ENCODE measurements at places on chromosomes 5 and 9.

DNA sequence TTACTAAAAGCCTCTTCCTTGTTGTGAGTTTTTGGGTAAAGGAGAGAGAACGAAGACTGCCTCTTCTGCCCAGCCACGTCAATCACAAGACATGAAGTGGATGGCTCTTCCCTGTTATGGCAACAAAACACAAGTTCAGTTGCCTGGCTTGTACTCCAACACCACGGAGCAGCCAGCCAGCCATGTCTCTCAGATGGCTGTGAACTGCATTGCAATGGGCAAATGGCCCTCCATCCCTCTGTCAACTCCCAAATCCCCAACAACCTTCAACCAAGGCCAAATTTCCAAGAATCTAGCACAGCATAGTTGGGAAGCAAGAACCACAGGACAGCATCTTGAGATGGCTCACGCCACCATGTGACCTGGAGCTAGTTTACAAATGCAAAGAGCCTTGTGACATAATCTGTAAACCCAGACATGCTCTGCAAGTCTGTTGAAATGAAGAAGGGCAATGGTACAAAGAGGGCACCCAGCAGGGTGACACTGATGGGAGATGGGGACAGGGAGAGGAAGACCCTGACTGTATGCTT is 53.9 kb downstream of the ZNF366 start:
- no peak for DNase-seq

GRCh38 chr5:172686111-172686510 is 45.0 kb downstream of the NEURL1B start:
- no peak for DNase-seq

DNA sequence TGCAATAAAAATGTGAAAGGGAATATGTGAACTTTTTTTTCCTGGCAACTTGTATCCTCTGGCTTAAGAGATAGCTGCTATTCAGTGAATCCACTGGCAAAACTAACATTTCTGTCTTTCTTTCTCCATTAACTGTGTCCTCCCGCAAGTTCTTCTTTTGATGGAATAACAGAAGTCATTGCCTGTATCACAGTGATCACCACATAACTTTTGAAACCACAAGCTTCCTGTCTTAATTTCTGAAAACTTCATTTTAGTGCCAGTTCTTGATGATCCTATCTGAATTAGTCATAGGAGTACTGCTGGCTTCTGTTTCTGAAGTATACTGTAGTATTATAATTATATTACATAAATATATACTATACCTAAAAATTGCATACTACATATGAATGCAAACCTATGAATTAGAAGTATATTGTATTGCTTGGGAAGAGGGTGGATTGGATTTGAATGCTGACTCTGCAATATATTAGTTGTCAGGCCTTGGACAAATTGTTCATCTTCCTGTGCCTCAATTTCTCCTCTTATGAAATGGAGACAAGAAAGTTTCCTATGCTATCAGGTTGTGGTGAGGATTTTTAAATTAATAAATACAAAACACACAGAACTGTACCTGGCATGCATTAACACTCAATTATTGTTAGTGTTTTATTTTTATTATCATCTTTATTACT is 441.6 kb downstream of the CETN3 start:
- DNase-seq: no peak

GRCh38 chr9:122477346-122477745 is 380 bp downstream of the OR1J1 start:
- no peak for DNase-seq

DNA sequence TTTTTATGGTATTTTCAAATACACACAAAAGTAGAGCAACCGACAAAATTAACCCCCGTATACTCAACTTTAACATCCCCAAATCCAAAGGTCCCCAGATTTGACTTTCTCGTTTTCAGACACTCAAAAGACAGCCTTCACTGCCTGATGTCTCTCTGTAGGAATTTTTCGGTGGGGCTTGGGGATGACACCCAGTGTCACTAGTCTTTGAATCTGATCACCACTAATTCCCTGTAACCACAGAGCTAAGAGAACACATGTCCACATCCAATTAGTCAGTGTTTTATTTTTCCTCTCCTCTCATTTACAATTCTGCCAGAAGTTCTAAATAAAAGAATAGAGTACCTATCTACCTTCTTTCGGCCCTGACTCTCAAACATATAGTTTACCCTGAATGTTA is 324.6 kb downstream of the ARL15 start:
- no peak for DNase-seq

- DNase-seq: no peak
These were observed 263.2 kb downstream of the KCTD16 start for GRCh38 chr5:144433893-144434292.

DNA sequence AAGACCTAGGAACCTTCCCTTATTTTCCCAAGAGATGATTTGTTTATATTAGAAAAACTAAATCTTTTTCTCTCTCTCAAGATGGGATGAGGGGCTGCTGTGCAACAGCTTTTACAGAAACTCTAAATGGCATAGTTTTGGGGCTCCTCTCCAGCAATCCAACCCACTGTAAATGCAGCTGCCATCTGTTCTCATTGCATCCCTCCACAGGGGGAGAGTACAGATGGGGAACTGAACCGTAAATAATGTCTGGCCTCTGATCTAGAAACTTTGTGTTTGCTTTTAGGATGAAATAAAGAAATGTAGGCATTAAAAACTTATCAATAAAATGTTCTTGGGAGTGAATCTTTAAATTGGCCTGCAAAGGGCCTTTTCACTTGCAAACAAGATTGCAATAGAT is 291.4 kb downstream of the MCTP1 start:
- no peak for DNase-seq

GRCh38 chr9:116378873-116379272 is 225.3 kb downstream of the PAPPA start:
- no peak for DNase-seq

DNA sequence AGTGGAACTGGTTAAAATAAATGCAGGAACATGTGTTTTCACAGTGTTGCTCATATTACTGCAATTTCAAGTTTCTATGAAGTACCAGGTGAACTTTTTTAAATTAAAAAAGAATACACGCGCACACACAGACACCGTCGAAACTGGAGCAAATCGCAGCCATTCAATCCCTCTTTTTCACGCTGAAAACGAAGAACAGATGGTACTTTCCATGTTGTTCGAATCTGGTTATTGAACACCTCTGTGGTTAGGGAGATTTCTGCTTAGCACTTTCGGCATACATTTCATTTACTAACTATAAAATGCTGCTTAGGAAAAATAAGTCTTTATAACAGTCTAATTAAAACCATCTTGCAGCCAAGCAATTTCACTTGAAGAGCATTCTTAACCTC is 6.8 kb downstream of the ZNF608 start:
- DNase-seq: no peak

DNA sequence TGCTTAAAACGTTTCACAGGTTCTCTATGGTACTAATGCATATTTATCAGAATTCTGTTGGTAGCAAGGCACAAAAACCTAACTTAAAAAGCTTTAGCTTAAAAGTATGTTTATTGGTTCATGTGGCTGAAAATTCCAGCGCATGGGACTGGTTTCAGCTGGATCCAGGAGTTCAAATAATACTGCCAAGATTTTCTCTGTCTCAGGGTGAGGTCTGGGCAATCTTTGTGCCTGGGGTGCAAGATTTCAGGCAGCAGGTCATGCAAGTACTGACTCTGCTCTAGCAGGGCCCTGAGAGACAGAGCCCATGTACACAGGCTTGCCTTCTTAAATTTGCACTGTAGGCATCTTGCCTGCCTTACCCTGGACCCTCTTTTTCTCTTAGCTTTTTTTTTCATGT is 134.2 kb upstream of the GAS1 start:
- no peak for DNase-seq

DNA sequence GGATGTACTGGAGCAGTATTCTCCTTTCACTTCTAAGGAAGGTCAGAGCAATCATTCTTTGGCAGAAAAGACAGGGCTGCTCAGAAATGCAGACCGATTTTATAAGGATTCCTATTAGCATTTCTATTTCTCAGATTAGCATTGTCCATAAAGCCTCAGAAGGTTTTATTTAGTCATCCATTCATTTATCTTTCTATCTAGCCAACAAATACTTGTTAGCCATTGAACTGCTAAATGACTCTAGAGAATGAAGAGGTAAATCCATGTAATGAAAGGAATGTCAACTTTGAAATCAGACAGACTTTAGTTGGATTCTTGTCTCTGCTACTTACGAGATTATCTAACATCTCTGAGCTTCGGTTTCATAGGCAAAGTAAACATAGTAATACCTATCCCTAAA is 165.2 kb downstream of the SLC25A46 start:
- DNase-seq: no peak

GRCh38 chr9:136582977-136583735 is 37.3 kb upstream of the NOTCH1 start:
- no peak for DNase-seq

DNA sequence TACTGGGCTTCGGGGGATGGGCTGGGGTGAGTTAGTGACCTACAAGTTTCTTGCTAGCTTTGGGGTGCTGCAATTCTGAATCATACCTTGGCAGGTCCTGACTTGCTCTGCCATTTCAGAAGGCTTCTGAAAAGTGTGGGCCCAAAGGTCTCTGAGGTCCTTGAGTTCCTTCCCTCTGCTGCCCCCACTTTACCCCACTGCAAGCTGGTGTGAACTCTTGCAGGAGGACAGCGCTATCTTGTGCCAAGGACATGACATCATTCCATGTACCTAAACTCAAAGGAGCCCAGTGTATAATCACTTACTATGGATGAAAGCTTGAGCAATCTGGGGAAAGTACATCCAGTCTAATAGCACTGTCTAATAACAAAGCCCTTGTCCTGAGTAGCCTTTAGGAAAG is 157.4 kb downstream of the RMI1 start:
- no peak for DNase-seq

- DNase-seq: no peak
These were observed 7.7 kb downstream of the PLGRKT start for GRCh38 chr9:5429873-5430564.

DNA sequence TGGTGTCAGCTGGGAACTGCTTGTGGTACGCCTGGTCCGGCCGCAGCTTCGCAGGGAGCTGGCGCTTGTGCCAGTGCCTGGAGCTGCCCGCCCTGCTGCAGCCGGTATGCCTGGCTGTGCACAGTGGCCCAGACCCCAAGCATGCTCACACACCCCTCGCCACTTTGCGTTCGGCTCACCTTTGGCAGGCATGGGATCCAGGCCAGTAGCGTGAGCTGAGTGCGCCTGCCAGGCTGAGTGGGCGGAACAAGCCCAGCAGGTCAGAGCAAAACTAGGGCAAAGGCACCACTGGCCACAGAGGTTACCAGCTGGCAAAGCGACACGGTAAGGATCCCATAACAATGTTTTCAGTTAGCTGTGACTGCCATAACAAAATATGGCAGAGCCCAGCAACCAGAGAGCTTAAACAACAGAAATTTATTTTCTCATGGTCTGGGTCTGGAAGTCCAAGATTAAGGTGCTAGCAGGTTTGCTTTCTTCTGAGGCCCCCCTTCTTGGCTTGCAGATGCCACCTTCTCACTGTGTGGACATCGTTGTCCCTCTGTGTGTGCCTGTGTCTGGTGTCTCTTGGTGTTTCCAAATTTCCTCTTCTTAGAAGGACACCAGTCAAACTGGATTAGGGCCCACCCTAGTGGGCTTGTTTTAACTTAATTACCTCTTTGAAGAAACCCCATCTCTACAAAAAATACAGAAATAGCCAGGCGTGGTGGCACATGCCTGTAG is 61.6 kb downstream of the PSAT1 start:
- DNase-seq: no peak

DNA sequence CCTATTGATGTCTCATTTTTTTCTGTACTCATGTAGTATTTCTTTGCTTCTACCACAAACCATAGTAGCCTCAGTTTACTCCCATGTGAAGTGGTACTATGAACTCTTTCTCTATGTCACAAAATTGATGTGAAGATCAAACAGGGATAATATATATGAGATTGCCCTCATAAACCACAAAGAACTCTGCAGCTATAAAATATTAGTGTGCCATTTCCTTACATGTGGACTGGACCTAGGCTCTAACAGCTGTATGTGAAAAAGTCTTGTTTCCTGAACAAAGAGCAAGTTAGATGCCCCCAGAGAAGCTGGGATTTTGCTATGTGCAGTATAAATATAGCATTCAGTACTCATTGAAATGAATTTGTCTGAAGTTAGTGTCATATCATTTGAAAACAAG is 412.6 kb upstream of the ADAMTSL1 start:
- no peak for DNase-seq

DNA sequence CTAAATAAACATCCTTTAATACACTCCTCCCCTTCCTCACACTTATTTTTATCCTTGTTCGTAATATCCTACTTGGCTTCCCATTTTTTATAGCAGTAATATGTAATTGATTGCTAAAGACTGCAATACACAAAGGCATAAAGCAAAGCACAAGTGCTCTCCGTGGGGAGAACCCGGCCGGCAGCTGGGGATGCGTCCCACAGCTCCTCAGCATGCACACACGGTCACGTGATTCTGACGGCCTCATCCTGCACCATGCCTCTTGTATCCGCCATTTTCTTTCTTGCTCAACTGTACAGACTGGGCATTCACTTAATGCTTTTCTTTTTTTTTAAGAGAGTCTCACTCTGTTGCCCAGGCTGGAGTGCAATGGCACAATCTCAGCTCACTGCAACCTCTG is 2.8 kb downstream of the BRD3OS start:
- DNase-seq: no peak

GRCh38 chr9:137320555-137321384 is 18.7 kb upstream of the NRARP start:
- DNase-seq: peak; percentile 33

GRCh38 chr5:146082798-146083197 is 22.6 kb downstream of the PLAC8L1 start:
- no peak for DNase-seq

DNA sequence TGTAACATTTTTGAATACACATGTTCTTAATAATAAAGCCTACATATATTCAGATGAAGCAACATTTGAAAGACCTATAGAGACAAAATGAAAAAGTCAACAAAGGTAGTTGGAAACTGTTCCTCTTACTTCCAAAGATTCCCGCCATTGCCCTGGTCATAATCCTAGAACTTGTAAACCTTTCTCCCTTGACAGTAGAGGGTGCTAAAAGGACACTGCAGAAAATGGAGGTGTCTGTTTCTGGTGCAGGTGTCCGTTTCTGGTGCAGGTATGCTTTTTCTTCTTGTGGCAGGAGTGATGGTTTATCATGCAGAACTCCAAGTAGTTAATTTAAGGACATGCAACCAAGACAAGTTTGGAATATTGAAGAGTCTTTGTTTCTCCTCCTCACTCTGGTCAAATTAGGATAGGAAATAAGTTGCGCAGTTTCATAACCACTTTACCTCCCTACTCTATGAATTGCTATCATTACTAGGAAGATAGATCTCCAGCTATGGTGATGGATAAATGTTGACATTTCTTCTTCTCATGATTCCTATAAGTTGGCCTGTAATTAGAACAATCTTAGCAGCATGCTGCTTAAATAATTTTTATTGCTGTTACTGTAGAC is 56.0 kb upstream of the FAM174A start:
- no peak for DNase-seq

DNA sequence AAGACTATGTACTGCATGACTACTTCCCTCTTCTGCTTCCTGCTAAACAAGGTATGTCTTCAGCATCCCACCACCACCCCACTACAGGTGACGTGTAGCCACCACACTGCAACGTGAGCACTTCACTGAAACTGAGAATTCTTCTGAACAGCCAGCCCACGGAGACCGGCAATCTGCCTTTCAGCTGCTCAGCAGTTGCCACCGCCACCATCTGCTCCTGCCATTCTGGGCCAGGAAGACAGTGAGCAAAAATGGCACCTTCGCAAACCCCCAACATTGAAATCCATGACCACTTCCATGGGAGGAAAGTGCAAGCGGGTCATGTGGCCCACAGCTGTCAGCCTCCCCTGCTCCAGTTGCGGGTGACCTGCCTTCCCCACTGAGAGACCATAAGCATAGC is 443.4 kb upstream of the ST8SIA4 start:
- no peak for DNase-seq

GRCh38 chr5:173752653-173753052 is 135.5 kb upstream of the CPEB4 start:
- DNase-seq: no peak
